ENCODE measurements at places on chromosomes 2 and 18. TPM values are rescaled to one million over a fixed set of nuclear protein-coding genes. Genes with fewer than 3 reads are reported as not detected.

SAG gene
- polyA plus RNA-seq = 0.11 TPM

- no peak for DNase-seq
These were observed 13.7 kb downstream of the TET3 start for GRCh38 chr2:73998451-73998850.

DNA sequence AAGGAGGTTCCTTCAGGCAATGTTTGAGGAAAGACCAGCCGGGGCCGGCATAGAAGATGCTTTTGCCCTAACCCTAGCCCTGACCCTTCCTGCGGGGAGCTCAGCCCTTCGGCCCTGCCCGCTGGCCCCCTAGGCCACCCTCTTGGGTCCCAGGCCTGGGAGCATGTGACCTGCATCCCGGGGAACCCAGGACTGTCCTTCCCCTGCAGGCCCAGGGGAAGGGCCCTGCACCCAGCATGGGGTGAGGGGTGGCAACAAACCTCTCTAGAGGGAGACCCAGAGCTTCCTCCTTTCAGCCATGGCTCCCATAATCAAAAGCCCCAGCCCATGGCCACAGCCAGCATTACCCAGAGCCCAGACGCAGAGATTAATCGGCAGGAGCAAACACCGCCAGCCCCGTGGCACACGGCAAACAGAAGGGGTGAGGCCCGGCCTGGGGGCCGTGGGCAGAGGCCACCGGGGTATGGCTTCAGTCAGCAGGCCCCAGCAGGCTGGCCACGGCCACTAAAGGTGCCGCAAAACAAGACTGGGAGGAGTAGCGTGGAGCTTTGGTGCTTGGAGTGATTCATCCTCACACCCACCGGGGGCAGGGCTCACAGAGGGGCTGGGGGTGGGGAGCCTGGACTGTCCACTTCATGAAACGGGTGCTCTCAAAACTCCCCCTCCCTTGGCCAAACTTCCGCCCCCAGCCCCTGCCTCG, 61.6 kb upstream of the HPCAL1 start:
- no peak for DNase-seq

DNA sequence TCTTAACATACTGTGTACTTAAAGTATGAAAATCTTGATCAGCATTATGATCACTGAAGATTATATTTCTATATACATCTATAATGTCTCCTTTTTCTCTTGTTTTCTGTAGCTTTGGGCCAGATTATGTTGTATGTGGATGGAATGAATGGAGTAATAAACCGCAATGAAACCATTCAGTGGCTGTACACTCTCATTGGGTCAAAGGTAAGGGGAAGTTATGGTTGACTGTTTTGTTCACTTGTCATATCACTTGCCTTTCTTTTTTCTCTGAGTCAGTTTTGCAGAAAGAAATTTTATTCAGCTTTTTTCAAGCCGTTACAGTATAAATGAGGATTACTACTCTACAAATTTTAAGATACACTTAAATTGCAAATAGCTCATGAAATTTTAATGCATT, 252.5 kb downstream of the TPGS2 start:
- no peak for DNase-seq

GRCh38 chr2:171547720-171548119, 25.4 kb downstream of the CYBRD1 start:
- DNase-seq = no peak

DNA sequence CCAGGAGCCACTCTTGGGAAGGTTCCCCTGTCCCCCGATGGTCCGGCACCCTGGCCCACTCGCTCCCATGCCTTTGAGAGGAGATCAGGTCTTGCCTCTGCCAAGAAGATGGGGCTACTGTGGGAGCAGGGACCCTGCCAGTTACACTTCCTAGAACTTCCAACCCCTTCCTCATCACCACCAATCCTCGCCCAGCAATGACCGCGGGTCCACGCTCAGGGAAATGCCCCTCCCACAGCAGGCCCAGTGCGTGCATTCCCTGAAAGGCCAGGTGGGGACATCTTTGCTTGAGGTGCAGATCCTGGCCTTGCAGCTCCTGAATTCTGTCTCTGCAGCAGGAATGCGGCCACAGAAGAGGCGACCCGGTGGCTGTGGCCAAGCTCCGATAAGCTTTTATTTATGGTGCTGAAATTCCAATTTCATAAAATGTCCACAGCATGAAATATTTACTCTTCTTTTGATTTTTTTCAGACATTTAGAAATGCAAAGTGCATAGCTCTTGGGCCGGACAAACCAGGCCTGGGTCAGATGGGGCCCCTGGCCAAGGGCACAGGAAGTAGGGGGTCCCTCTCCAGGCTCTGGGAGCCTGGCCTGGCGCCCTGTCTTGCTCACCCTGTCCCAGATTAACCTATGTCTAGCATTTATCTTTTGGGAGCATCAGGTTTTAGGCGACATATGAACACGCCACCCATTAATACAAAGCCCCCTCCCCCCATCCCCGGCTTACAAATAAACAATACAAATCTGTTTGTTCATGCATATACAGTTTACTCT, 29.8 kb downstream of the PXDN start:
- DNase-seq = no peak

DNA sequence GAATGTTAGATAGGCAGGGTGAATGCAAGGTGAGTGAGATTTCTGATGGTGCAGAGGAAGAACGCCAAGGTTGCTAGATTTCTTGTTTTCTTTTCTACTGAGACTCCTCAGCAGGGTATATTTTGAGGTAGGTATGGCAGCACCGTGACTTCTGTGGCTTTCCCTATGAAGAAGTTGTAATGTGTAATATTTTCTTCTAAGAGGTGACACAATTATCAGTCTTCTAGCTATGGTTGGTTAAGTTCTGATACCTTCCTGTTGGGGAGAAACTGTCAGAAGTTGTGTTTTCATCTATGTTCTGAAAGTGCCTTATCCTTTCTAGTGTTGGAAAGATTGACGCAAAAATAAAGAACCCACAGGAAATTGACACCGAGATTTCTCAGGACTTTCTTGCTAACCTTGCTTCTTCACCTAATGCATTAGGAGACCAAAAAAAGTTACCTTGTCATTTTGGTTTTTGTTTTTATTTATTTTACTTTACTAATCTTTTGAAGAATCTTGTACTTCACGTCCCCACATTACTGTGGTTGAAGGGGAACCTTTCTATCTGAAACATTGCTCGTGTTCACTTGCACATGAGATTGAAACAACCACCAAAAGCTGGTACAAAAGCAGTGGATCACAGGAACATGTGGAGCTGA, 11.9 kb downstream of the IL18R1 start:
- no peak for DNase-seq
